NCI-H524 treated with DMSO at 0.1 percent for 48 hours (cell line): ENCODE measurements at places on chromosomes 3 and 15.

DNA sequence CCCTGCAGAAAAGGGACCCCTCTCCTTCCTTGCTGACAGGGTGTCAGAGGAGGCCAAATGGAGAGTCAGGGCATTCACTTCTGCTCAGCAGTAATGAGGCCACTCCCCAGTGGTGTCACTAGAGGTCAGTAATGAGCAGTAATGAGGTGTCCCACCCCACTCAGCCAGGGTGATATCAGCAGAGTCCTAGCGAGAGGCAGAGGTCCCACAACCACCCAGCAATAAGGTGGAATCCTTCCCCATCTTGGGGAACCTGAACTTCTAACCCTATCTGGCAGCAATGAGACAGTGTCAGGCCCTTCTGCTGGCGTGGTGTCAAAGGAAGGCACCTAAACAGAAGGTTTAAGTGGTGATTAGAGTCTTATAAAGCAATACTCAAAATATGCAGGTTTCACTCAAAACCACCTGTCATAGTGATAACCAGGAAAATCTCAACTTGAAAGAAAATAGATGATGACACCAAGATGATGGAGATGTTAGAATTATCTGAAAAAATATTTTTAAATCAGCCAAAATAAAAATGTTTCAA, 12.9 kb downstream of the OCA2 start:
- no peak for DNase-seq

- no peak for DNase-seq
Observed at GRCh38 chr3:30742796-30743619, 136.6 kb downstream of the TGFBR2 start.

DNA sequence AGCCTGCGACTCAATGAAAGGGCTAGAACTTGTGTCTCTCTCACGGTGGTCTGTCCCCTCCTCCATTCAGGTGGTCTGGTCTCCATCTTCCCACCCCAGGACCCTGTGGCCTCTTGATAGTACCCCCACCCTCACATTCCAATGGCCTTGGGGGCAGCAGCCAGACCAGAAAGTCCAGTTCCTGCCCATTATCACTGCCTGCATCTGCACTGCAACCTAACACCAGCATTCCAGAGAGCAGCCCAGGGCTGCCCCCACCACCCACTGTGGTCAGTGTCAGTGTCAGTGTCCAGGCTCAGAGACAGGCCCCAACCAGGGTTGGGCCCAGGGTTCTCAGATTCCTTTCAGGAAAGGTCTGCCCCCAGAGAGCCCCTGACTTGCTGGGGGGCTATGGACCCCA, 12.6 kb downstream of the IGDCC3 start:
- DNase-seq, result no peak

- DNase-seq, result peak; percentile 38
Observed at GRCh38 chr3:154334973-154335420, 10.7 kb upstream of the DHX36 start.

DNA sequence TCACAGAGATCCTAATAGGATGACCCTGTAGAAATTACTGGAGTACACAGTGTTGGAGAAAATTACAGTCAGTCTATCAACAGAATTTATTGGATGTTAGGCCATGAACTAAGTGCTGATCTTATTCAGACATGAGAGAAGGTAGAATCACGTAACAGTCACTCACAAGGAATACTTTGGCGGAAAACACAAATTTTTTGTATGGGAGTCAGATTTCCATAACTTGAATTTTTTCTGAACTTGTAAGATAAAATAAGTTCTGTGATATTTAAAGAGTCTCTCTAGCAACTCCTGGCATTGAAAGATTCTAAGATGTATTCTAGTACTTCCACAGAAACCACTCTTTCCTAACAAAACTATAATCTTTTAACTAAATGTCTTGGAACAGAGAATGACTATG, 178.8 kb upstream of the MME start:
- no peak for DNase-seq

DNA sequence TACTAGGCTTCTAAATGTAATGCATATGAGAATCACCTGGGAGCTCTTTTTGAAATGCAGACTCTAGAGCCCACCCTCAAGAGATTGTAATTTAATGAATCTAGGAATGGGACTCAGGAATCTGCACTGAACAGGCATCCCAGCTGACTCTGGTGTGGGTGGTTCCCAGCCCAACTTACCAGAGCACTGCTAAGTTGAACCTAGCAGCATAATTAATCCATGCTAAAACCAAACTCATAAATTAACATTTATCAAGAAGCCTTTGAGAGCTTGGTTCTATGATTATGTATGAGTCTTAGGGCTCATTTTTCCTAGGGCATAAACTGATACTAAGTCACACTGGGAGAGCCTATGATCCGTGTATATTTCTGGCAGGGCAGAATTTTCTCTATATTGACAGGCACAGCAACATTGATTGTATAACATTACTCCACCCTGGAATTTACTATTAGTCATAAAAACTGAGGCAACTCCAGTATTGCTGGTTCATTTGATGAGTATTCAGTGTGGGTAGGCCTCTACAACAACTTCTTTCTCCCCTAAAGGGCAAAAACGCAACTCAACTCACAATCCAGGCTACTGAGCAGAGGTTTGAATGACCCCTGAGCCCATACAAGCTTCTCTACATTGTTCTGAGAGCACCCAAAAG, 10.7 kb upstream of the CSTA start:
- DNase-seq, result no peak

DNA sequence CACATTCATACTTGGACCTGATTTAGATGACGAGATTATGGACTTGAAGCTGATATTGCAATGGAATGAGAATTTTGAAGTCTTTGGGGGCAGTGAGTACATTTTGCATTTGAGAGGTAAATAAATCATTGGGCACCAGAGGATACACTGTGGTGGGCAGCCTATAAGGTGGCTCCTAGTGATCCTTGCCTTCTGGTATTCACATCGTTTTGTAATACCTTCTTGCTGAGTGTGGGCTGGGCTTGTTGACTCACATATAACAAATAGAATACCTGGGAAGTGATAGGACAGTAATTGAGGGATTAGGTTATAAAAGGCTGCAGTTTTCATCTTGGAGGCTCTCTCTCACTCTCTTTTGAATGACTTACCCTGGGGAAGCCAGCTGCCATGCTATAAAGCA, 605.5 kb upstream of the KCNMB2 start:
- no peak for DNase-seq

DNA sequence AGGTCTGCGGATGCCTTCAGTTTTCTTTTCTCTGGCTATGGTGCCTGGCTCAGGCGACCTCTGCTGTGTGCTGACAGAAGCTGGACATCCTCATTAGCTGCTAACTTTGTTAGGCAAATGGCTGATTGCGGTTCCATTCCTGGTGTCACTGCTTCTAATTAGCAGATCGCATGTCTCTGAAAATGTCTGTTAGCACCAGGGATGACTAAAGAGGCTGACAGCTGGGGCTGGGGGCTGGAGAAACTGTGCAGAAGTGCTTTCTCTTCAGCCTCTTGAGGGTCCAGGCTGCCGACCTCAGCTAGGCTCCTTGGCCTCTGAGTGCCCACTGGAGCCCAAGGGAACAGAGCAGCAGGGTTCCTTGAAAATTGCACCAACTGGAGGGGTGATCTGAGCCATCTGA, 39.3 kb downstream of the CHCHD6 start:
- peak; percentile 40 for DNase-seq

DNA sequence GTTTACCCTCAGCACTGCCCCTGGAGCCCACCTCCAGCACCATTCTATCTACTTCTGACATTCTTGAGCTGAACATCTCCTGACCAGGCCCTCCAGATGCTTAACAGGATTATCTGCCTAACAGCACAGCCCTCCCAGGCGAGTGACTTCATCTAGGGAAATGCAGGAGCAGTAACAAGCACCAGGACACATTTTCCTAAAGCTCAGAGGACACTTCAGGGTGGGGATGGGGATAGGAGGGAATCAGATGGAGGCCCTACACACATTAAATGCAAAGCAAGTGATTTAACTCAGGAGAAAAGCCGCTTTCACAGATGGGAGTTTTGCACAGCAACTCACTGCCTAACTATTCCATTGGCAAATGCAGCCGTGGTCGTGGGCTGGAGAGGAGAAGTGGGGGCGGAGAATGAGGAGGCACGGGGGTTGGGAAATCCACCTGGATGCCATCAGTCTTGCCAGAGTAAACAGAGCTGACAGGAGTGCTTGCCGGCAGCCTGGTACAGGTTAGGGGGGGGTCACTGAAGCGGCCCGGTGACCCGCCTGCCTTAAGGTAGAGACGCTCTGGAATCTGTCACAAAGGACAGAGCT, 21.3 kb upstream of the BNC1 start:
- peak; percentile 68 for DNase-seq

DNA sequence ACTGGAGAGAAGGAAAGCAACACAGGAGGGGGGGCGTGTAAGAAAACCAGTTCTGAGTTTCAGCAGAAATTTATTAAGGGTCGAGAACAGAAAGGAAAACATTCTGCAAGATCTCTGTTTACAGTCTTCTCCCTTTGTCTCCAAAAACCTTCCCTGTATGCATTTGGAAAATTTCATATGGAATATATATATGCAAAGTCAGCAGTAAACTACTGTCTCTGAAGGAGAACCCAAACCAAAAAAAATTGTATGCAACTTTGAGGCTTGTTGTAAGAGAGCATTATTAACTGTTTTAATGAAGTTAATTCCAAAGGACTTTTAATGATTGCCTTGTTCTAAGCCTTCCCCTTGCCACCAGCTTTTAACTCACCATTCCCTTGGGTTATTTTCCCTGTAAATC, 238.2 kb upstream of the GPR149 start:
- no peak for DNase-seq

GRCh38 chr3:66441129-66441528, 59.7 kb downstream of the LRIG1 start:
- peak; percentile 27 for DNase-seq

- DNase-seq, result no peak
Observed at GRCh38 chr15:74903676-74904075, 3.0 kb downstream of the FAM219B start.

GRCh38 chr3:143810166-143810952, 37.9 kb downstream of the SLC9A9 start:
- no peak for DNase-seq

DNA sequence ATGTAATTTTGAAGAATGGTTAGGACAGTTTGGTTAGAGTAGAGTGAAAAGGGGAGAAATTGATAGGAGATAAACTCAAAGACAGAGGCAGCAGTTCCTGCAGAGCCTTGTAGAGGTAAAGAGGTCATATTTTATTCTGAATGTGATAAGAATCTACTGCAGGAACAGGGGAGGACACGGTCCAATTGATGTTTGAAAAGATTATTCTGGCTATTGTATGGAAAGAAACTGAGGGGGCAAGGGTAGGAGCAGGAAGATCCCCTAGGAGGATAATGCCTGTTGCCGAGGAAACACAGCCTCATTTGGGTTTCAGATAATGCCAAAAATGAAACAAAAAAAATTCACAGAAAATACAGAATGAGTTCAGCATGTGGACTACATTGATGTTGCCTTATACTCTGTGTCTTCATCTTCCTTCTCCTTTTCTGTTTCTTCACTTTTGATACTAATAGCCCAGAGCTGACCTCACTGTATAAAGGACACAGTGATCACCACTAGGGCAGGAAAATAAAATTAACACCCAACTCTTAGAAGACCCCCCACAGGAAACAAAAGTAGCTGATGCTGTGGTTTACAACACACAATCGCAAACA, 454.6 kb upstream of the UBE2E2 start:
- DNase-seq, result no peak

- no peak for DNase-seq
Observed at GRCh38 chr3:47004369-47005211, 25.1 kb downstream of the NBEAL2 start.
